ENCODE measurements at places on chromosomes 1 and 21.

DNA sequence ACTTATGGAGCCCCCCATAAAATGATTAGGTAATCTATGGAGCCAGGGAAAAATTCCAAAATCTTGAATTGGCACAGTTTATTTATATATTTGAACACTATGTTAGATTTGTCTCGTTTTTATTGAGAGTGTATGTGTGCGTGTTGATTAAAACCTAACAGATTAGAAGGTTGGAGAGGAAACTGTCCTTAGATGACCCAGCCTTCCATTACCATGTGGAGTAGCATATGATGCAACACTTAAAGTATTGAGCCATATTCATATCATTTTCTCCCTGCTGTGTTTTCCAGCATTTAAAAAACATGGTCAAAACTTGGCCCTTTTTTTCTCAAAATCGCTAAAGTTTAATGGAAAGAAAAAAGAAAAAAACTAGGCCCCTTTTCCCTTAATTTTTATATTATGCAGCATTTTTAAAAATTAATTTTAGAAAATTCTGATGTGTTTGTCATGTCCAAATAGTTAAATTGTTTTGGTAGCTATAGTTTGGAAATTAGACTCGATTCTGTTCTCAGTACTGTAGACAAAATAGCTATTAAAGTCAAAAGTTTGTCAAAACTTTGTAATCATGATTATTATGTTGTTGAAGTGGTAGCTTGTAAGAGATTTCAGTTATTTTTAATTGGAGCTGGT, 2.3 kb downstream of the LRRC8D start:
- DNase-seq = no peak

DNA sequence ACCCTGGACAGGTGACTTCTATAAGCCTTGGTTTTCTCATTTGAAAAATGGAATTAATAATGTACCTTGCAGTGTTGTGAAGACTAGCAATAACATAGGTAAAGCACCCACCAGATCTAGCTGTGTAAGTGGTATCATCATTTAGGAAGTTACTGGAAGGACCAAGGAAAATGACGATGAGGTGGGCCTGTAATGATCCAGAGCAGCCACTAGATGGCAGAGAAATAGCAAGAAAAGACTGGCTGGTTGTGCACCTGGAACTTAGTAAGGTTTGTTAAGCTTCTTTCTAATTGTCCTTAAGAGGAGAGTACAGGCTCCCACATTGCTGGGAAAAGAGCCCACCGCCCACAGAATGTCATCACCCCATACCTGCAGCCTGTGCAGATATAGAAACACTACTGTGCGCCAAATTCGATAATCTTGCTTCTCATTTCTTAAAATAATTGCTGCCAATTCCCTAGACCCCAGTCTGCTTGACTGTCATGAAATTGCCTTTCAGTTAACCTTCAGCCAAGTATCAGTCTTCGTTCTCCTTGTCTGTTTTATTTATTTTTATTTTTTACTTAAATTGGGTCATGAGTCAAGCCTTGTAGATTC, 37.2 kb downstream of the WNT4 start:
- peak; percentile 61 for DNase-seq

DNA sequence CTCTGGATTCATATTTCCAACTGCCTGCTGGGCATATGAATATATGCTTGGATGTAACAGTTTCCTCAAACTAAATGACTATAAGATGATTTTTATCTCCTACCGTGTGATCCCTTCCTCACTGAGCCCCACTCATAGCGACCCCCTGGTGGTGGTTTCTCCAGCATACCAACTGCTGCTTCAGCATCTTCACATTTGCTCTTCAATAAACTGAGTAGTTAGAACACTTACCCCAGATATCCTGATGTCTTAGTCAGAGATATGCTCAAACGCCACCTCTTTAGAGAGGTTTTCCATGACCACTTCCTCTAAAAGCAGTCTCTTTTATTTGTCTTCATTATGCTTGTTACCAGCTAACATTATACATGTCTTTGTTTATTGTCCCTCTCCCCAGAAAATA, 10.2 kb upstream of the HNRNPR start:
- DNase-seq = no peak

DNA sequence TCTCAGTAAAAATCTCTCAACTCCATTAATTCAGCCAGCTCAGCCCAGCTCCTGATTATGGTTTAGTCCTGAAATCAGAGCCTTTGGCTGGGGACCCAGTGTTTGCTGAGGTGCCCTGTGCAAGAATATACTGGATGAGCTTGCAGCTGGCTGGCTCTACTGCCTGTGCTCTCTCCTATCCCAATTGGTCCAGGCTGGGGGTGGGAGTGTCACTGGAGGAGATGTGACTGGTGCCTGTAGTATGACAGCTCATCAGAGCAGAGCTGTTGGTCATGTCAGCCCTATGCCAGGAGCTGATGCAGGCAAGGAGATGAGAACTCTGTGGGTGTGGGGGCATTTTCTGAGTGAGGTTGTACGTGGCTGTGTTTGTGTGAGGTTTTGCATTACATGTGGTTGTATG, 87.0 kb downstream of the TNR start:
- no peak for DNase-seq

DNA sequence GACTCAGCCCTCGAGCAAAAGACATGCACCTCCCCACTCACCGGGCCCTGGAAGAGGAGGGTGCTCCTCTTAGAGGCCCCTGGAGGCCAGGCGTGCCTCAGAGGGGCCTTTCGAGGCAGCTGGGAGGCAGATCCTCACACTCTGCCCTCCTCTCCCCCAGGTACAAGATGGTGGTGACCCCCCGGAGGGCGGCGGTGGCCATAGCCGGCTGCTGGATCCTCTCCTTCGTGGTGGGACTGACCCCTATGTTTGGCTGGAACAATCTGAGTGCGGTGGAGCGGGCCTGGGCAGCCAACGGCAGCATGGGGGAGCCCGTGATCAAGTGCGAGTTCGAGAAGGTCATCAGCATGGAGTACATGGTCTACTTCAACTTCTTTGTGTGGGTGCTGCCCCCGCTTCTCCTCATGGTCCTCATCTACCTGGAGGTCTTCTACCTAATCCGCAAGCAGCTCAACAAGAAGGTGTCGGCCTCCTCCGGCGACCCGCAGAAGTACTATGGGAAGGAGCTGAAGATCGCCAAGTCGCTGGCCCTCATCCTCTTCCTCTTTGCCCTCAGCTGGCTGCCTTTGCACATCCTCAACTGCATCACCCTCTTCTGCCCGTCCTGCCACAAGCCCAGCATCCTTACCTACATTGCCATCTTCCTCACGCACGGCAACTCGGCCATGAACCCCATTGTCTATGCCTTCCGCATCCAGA, 10.4 kb downstream of the MYBPH start:
- no peak for DNase-seq

DNA sequence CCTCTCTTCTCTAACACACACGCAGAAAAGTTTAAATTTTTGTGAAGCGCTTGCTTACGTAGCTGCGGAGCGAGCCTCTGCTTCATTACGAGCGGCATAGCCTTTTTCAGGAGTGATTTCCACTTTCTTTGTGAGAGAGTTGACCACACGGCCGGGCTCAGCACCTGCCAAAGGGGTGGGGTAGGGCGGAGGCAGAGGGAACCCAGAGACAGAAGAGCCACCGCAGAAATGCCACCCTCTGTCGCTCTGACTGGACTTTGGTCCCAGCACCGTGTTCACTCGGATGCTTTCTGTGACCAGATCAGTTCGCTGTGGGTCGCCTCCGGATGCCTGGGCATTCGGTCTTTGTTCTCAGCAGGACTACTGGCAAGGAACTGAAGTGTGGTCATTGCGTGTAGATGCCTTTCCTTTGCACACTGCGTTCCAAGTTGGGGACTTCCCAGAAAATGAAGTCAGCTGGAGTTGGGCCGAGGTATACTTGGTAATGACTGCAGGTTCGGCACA, 883 bp downstream of the CHODL start:
- no peak for DNase-seq

GRCh38 chr21:45409466-45410150, 4.6 kb downstream of the COL18A1 start:
- DNase-seq = no peak

DNA sequence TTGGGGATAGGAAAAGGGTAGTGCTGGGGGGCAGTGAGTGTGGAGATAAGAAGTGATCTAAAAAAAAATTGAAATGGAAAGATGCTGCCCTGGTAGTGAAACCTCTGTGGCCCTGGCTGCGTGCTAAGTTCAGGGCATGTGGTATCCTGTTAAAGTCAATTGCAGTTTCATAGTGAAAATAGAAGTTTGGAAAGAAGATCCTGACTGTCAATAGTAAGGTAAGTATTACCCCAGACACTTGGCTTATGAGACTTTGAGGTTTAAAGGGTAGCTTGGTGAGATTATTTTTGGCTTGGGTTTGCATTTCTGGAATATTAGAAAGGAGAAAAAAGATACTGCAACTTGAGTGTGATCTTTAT, 6.8 kb downstream of the ARID1A start:
- DNase-seq = peak; percentile 77

DNA sequence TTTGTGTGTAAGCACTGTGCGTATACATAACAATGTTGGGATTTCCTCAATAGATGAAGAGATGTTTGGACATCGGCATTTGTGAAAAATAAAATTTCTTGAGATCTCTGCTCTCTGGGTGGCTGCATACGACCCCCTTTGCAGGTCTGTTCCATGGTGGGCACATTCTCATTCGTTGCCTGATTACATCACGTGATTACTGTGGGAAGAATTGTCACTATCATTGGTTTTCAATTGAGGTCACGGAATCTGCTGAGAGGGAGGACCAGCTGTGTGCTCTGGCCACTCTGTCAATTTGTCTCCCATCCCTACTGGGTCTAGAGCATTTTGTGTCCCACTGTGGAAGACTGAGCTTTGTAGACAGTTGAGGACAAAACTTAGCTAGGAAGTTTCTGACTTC, 81.8 kb downstream of the DISC1 start:
- DNase-seq = no peak

DNA sequence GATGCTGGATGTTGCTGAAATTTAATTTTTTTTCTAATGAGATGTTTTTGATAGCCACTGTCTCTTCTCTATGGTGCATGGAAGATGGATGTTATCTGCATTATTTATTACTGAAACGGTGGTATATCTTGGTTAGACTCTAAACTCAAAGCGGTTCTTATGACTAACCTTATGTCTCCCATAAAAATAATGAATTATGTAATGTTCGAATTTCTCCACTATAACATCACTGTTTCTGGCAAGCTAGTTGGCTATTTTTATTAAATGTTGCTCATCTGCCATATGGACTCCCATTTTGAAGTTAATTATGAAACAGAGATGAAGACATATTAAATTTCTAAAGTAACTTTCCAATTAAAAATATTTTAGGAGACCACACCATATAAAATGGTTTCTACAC, 808.6 kb upstream of the ADGRL4 start:
- no peak for DNase-seq

DNA sequence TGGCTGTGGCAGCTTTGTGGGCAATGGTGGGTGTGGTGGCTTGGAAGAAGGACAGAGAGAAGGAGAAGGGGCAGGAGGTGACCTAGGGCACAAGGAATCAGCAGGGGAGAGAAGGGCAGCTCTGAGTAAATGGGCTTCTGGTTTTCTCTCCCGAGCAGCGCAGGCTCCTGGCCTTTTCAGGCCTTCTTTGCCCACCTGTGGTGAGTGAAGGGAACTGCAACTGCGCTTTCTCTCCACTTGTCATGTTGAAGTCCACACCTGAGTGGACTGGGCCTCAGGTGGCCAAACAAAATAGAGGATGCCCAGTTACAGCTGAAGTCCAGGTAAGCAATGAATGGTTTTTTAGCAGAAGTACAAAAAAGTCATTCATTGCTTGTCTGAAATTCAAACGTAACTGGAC, 29.4 kb upstream of the KCNA10 start:
- DNase-seq = no peak

DNA sequence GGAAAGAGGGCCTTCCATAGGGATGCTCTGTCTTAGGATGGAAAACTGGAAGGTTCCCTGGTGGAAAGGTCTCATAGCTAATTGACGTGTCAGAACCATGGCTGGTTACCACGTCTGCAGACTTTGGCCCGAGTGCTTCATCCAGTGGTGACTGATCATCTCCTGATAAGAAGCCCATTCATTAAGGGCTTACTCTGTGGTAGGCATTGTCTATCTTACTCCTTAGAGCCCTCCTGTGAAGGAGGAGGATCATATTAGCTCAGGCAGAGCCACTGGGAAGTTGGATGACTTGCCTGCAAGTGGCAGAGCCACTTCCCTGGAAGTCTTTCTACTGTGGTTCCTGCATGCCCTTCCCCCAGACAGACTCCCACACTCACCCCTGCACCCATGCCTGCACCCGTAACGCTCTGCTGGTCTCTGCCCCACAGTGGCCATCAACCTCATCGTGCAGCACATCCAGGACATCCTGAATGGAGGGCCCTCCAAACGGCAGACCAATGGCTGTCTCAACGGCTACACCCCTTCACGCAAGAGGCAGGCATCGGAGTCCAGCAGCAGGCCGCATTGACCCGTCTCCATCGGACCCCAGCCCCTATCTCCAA, 79.9 kb downstream of the UCK2 start:
- DNase-seq = no peak
